ENCODE measurements at places on chromosomes 6 and 20. TPM values are rescaled to one million over a fixed set of nuclear protein-coding genes. Genes with fewer than 3 reads are reported as not detected.
A peak's percentile ranks its signal among the peaks of the same experiment; 100 is the strongest.

GRCh38 chr6:3523966-3524365 is 67.1 kb upstream of the SLC22A23 start:
- H3K36me3 ChIP-seq = no peaks in the 10 kb centered on the region
- H3K27me3 ChIP-seq = no peaks in the 10 kb centered on the region
- no peak for DNase-seq
- H3K4me1 ChIP-seq = no peaks in the 10 kb centered on the region
- H3K27ac ChIP-seq = no peak overlapping the region

DNA sequence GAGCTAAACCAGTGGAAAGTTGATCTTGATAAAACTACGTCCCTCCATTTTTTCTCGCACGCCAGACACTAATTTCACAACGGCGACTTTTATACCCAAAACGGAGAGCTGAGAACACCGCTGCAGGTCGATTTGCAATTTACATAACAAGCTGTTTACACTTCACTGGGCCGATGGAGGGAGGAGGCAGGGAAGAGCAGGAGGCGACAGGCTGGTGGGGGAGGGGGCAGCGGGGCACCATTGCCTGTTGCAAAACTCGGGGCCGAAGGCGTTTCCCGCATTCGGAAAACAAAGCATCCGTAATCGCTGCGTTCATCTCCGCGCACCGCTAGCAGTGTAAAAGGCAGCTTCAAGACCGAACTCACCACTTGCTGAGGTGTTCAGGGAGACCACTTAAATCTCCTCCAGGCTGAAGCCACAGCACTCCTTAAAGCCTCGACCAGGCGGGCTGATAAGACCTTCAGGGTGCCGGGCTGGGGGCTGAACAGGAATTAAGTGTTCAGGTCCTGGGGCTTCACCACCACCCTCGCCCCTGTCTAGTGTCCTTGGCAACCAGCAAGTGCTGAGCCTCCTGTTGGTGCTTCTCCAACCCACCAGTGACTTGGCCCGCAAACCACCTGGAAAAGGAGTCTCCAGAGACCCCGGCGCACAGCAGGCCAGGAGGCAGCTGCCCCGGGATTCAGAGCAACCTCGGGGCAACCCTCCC is 2.0 kb upstream of the FOXC1 start:
- no peak for DNase-seq
- H3K27ac ChIP-seq = no peak overlapping the region
- no peaks in the 10 kb centered on the region for H3K36me3 ChIP-seq

GRCh38 chr6:53189554-53189953 is 40.9 kb upstream of the GCM1 start:
- H3K27me3 ChIP-seq = no peaks in the 10 kb centered on the region
- no peaks in the 10 kb centered on the region for H3K36me3 ChIP-seq

GRCh38 chr20:62133864-62134263 is 9.3 kb downstream of the PSMA7 start:
- H3K27ac ChIP-seq = peak overlapping the region; percentile 21
- no peak overlapping the region for H3K4me3 ChIP-seq
- peaks cover 37% of the 10 kb centered on the region for H3K36me3 ChIP-seq
- no peaks in the 10 kb centered on the region for H3K27me3 ChIP-seq
- no peaks in the 10 kb centered on the region for H3K4me1 ChIP-seq

DNA sequence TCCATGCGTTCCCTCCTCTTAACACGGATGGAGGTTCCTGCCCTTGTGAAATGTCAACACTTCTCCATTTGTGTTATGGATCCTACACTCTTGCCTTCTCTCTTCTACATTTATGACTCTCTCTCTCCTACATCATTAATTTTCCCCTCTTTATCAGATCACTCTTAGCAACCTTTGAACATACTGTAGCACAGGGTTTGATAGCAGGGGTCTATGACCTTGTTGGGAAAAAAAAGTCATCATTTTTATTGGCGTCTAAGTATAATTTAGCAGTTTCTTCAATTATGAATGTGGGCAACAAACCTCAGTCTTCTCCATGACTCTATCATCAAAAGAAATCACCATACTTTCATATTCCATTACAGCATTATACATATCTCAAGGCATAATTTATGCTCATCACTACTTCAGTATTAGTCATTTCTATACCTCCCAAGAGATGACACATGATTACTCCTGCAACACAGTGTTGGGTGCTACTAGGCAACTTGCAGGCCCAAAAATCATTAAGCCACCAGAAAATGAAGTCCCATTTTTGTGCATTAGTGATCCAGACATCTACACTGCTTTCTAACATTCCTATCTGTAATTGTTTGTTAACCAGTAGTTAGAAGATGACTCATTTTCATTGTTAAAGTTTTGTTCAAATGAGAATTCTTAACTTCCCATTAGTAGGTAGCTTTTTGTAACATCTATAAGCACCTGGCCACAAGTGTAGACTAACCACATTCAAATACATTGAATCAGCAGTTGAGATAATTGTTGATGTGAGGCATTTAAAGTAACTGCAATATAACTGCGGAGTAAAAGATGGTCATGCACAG is 9.5 kb downstream of the CYP39A1 start:
- DNase-seq = no peak
- H3K4me1 ChIP-seq = no peaks in the 10 kb centered on the region
- H3K4me3 ChIP-seq = no peak overlapping the region

DNA sequence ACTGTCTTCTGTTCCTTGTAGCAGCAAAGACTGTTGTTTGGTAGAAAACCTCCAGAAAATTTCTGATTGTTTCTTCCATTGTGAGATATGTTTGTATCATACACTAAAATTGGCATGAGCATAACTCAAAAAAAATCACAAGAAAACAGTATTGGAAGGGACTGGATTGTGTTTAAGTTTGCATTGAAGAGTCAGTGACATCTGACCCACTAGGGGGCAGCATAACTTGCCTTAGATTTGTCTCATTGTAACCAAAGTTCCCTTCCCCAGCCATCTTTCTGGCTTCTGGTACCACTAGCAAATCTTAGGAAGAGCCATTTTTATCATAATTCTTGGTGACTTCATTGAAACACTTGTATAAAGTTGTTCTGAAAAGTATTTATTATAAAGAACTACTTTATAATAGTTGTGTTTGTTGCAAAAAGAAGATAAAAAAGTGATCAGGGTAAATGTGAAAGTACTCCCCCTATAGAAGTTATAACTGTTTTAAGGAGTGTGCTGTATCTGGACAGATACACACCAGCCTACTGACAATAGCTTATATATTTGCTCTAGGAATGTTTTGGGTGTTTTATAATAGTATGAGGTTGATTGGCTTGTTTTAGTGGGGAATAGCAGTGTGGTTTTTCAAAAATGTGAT is 7.7 kb downstream of the CSTF1 start:
- no peak overlapping the region for H3K4me3 ChIP-seq
- no peak for DNase-seq
- no peaks in the 10 kb centered on the region for H3K4me1 ChIP-seq
- no peak overlapping the region for H3K27ac ChIP-seq

- no peaks in the 10 kb centered on the region for H3K27me3 ChIP-seq
- H3K4me3 ChIP-seq = peak overlapping the region; percentile 93
- H3K36me3 ChIP-seq = no peaks in the 10 kb centered on the region
- peak overlapping the region; percentile 98 for H3K27ac ChIP-seq
- H3K4me1 ChIP-seq = peaks cover 41% of the 10 kb centered on the region
These were observed 1.1 kb downstream of the MGME1 start for GRCh38 chr20:17969884-17970409.

The RAET1L gene
- 50.0 TPM for total RNA-seq

- H3K4me3 ChIP-seq = no peak overlapping the region
- H3K27me3 ChIP-seq = peaks cover 17% of the 10 kb centered on the region
- DNase-seq = no peak
- H3K36me3 ChIP-seq = no peaks in the 10 kb centered on the region
These were observed 47.2 kb upstream of the MICB start for GRCh38 chr6:31450751-31451150.

DNA sequence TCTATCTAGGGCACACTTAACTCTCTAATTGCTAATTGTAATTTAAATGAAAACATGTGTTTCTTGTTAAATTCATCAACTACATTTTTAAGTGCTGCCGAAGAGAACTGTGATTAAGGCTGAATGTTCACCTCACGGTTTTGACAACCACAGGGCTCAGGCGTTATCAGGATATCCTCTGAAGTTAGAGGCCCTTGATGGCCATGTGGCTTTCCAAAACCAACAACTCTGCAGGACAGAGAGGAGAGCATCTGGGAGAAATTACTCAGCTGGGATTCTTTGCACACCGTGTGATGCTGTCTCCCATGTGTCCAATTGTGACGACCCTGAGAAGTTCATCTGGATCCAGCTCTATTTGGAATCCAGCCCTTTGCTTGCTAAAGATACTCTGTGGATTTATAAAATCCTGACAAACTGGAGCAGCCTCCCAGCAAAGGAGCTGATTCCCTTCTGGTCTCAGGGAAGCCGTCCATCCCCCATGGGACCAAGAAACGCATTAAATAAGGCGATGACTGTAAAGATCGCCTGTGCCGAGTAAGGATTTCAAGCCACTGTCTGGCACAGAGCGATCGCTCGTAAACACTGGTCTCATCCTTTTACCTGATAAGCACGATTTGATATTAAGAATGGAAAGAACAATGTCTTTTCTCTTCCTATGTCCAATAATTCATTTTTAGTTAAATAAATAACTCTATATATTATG is 401.1 kb downstream of the CD83 start:
- no peaks in the 10 kb centered on the region for H3K36me3 ChIP-seq
- no peaks in the 10 kb centered on the region for H3K27me3 ChIP-seq
- H3K4me3 ChIP-seq = no peak overlapping the region
- no peak overlapping the region for H3K27ac ChIP-seq

- DNase-seq = no peak
- H3K36me3 ChIP-seq = no peaks in the 10 kb centered on the region
- H3K27ac ChIP-seq = no peak overlapping the region
- H3K4me3 ChIP-seq = no peak overlapping the region
These were observed 70.9 kb downstream of the LCA5 start for GRCh38 chr6:79466207-79466834.

DNA sequence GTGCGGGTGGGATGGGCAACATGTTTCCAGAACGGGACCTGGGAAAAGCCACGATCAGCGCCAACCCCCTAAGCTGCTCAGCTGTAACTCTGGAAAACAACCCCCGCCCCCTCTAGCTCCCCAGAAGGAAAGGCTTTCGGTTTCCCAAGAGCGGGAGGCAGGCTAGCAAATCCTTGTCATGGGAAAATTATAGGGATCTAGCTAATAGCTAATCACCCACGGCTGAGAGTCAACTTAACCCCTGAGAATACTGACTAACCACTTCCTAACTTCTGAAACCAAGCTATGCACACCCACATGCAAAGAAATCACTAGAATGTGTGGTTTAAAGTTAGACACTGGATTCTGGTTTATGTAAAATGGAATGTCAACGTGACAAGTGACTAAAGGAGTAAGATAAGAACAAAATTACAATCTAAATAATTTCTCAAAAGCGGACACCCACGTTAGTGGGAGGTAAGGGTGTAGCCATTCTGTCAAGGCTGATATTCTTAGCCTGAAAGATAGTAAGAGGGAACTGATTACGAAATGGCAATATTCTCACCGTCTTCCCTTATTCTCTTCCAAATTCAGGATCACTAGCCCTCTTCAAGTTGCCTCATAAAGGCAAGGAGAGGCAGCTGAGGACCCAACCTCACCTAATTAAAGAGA is 20.1 kb downstream of the JAG1 start:
- peaks cover 83% of the 10 kb centered on the region for H3K4me1 ChIP-seq
- no peak for DNase-seq
- peak overlapping the region; percentile 49 for H3K4me3 ChIP-seq
- peaks cover 29% of the 10 kb centered on the region for H3K36me3 ChIP-seq
- peak overlapping the region; percentile 80 for H3K27ac ChIP-seq

The MAP3K7 gene
- 24.0 TPM for total RNA-seq

DNA sequence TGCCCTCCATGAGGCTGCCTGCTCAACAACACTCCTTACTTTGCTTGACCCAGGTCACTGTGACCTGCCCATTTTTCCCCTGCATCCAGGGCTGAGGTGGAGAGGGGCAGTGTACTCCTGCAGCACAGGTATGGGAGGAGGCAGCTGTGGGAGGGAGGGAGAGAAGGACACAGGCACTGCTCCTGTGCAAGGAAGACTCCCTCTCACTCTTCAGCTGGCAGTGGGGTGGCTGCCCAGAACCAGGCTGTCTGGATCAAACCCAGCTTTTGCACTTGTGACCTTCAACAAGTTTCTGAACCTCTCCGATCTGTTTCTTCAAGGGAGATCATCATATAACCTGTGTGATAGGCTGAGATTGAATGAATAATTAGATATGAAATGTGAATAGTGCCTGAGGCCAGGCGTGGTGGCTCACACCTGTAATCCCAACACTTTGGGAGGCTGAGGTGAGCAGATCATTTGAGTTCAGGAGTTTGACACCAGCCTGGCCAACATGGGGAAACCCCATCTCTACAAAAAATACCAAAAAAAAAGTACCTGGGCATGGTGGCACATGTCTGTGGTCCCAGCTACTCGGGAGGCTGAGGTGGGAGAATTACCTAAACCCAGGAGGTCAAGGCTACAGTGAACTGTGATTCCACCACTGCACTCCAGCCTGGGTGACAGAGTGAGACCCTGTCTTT is 14.1 kb downstream of the TGIF2 start:
- peaks cover 5% of the 10 kb centered on the region for H3K4me1 ChIP-seq
- no peaks in the 10 kb centered on the region for H3K27me3 ChIP-seq
- peaks cover 26% of the 10 kb centered on the region for H3K36me3 ChIP-seq
- DNase-seq = no peak
- no peak overlapping the region for H3K27ac ChIP-seq
